MCF 10A (cell line): ENCODE measurements at places on chromosomes 6 and 20. TPM values are rescaled to one million over a fixed set of nuclear protein-coding genes. Genes with fewer than 3 reads are reported as not detected.

GRCh38 chr6:16420715-16421461, 182.5 kb downstream of the GMPR start:
- DNase-seq = no peak

- DNase-seq = no peak
Measured at GRCh38 chr6:158330016-158330415, 17.8 kb downstream of the TULP4 start.

- no peak for DNase-seq
Measured at GRCh38 chr6:169142538-169142844, 111.2 kb downstream of the THBS2 start.

DNA sequence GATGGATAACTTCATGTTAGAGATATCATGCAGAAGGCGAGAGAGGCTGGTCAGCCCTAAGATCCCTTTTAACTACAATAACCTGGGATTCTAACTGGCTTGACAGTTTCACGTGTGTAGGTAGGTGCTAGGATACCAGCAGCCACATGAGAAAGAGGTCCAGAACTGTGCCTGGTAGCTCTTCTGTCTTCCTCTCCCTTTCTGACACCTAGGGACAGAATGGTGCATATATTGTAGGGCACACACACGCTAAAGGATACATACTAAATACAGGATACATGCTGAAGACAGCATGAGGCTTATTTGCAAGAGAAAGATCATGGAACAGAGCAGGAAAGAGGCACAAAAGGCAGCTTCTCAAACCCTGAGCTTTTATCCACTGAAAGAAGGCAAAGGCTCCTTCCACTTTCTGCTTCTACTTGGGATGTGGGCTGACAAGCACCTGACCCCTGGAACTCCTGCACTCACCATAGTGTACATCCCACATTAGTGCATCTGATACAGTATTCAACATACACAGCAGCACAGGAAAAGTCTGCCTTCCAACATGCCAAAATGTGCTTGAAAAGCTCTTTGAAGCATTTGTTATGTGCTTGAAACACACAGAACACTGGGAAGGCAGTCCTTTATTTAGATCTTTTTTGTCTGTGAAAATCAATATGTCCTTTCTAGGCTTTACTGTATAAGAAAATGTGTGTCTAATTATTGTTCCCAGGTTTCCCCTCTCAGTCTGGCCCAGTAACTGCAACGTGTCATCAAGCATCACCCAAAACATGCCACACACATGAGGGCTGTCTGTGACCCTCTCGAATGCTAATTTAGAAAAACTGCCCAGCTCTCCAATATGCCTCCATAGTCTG, 3.2 kb downstream of the SLC22A23 start:
- DNase-seq = no peak

- no peak for DNase-seq
Measured at GRCh38 chr6:107416145-107416544, 43.2 kb downstream of the PDSS2 start.

DNA sequence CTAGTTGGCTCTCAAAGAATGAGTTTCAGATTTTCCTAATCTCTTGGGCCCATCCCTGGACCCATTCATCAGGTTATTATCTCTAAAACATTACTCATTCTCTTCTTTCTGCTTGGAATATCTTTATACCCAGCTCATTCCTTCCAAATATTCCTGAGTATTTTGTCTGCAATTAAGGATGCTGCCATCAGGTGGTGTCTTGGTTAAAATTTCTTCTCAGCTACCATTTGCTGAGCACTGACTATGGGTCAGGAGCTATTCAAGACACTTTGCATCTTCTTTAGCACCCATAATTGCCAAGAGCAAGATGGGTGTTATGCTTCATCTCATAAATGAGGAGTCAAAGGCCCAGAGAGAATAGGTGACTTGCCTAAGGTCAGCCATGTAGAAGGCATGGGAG, 8.4 kb downstream of the SUN5 start:
- DNase-seq = no peak

GRCh38 chr6:52300489-52300931, 16.0 kb upstream of the MCM3 start:
- no peak for DNase-seq

DNA sequence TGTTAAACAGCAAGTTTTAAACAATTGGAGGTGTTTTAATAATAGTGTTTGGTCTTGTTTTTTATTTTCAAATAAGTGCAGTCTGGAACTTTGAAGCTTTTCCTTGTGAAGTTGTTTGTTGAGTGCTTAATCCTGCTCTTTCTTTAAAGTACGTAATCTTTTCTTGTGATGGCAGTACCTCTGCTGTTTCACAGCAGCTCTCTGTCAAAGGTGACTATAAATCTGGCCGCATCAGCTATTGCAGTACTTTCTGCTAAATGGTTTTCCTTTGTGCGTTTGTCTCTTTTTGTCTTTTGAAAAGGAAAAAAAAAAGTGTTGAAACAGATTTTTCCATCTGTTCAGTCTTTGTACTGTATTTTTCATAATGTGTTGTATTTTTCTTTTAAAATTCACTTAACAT, 12.7 kb downstream of the STXBP5 start:
- no peak for DNase-seq

DNA sequence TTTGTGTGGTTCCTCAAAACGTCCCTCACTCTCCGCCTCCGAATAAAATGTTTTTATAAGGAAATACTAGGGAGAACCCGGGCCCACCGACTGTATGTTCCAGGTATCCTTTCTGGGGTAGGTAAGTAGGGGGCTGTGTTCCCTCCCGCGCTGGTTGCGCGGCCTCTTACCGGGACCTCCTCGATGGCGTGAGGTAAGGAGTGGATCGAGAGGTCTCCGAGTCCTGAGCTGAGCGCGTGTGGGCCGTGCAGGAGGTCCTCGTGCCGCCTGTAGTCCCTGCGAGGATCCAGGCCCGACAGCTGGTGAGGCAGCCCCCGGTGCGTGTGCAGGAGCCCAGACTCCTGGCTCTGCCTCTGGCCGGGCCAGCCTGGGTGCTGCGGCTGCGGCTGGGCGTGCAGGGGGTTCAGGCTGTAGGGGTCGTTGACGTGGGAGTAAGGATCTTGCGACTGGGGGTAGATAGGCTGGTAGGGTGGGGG, 5.1 kb downstream of the TFAP2A start:
- peak; percentile 42 for DNase-seq

DNA sequence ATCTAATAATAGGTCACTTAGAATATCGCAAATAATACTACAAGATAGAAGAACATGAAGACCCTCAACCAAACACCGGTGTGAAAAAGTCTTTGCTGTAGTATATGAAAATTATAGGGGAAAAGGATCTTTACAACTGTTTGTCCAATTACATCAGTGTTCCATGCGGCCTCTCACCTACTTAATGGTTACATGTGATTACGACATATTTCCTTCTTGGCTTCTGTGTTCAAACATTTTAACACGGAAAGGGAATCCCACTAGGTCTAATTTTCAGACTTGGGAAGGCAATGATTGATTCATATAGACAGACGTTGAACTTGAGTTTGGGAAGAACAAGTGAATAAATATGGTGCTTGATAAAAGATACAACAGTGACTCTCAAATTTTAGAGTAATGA, 273.4 kb downstream of the KIF16B start:
- peak; percentile 26 for DNase-seq

DNA sequence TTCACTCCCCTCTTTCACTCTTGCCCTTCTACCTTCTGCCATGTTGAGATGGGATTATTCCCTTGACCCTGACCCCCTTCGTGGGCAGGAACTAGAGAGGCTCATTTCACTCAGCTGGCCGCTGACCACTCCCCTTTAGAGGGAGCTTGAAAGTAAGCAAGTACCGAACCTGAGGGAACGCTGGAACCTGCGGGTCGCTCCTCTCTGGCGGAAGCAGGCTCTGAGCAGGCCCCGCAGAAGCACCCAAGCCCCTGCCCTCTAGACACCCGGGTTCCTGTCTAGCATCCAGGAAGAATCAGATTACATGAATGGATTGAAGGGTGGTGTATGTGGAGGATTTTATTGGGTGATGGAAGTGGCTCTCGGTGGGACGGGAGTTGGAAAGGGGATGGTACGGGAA, 11.9 kb upstream of the MYCT1 start:
- DNase-seq = no peak

DNA sequence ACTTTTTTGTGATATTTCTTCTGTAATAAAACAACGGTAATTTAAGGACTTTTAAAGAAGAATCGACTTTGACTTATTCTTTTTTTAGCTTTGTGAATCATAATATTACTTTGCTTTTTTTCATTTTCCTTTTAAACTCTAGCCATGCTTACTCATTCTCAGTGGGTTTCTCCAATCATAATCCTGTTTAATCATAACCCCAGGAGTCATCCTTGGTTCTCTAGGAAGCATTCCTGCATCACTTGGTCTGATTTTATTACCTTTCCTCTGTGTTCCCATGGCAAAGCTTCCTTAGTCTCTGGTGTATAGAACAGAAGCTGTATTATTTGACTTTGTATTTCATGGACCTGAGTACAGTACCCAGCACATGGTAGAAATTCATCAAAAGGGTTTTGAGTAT, 223.5 kb downstream of the CDKAL1 start:
- DNase-seq = no peak

DNA sequence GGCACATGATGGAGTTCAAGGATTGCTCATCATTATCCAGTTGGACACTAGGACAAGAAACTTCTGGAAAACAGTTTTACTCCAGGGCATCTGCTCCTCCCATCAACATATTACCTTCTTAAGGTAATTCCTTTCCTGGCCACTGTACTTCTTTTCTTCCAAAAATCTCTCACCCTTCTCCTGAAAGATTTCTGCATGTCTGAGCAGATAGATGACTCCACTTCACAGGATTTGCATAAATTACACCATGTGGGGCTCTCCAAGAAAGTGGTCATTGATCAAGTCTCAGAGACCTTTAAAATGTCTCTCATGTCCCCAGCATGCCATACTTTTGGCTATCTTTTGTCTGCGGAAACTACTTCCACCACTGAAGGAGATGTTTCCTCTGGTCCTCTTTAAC, 103.2 kb upstream of the TNFAIP3 start:
- DNase-seq = no peak

GRCh38 chr6:147389463-147389862, 119.0 kb upstream of the SAMD5 start:
- DNase-seq = no peak

GRCh38 chr6:90082847-90083246, 188.6 kb downstream of the GJA10 start:
- no peak for DNase-seq

DNA sequence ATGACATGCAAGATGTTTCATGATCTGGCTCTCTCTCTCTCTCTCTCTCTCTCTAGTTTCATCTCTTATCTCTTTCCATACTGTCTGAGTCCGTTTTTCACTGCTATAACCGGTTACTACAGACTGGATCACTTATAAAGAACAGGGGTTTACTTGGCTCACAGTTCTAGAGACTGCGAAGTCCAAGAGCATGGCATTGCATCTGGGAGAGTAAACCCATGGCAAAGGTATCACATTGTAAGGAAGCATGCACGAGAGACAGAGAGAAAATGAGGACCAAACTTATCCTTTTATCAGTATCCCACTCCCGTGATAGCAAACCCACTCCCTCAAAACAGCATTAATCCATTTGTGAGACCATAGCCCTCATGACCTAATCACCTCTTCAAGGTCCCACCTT, 7.2 kb upstream of the AGPAT4 start:
- DNase-seq = no peak

DNA sequence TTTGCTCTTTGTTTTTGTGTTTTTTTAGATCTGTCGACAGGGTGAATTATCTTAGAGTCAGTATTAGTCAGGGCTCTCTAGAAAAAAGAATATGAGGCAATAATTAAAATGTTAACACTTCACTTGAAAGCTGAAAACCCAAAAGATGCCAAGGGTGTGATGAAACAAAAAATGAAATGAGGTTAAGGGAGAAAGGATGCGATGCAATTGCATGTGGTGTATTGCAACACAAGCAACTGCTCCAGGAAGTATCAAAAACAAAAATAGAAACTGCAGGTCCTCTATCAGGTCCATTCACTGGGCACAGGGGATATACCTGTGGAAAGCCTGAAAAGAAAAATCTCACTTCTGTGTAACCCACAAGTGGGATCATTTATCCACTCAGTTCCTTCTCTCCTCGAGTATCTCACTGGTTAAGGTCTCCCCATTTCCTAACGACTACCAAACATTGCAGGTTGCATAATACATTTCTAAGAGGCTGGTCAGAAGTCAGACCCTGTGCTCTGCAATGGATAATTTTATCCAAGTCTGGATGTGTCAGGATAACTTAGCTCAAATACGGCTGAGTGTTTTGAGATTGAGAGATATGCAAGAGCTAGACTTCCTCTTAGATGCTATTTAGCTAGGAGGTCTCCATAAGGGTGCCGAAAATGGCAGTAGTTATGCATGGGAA, 257.7 kb upstream of the GJE1 start:
- peak; percentile 75 for DNase-seq

DNA sequence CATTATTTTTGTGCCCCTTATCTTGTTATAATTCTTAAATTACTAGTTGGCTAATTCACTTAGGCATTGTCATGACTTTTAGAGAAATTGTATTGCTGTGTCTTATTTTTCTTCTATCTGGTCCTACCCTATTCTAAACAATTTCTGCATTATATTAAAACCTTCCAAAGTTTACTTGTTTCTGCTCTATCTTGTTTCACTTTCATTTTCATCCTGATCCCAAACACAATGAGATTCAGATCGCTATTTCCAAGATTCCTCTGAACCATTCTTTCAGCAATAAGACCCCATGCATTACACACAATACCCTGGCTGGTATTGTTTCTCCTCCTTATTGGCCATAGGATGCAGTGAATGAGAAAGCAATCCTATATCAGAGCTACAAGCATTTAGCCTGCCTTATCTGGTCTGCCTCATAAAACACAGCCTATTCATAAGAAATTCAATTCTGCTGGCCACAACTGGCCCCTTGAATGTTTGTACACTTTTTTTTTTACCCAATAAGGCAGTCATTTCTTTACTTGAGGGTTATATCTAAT, 69.9 kb upstream of the POU3F2 start:
- DNase-seq = no peak

DNA sequence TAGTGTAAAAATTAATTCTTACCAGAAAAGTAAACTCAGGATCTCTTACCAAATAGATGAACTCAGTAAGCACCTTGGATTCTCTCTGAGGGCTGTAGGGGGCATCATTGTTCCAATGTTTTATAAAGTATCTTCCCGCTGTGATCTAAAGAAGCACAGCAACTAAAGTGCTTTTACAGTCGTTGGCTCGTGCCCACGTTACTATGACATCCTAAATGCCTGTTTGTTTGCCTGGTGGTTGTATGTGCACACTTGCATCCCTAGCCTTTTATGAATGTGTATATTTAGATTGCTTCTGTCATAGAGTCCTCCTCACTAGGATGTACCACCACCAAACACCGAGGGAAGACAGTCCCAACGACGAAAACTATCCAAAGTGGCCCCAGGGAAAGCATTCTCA, 34.5 kb downstream of the SLX4IP start:
- DNase-seq = peak; percentile 81

KIF25 gene
- total RNA-seq = not detected in 2 replicates

CGAS gene
- total RNA-seq = 11.6 and 14.1 TPM in 2 replicates

ARMC2 gene
- 1.6 and 3.2 TPM in 2 replicates for total RNA-seq

CFAP206 gene
- 0.27 TPM in 1 of 2 replicates, not detected in the other for total RNA-seq

TENT5A gene
- total RNA-seq = 2.5 and 3.9 TPM in 2 replicates

LPIN3 gene
- 16.5 and 18.9 TPM in 2 replicates for total RNA-seq

PCMT1 gene
- 117 and 121 TPM in 2 replicates for total RNA-seq

KCNG1 gene
- 24.8 and 30.6 TPM in 2 replicates for total RNA-seq

RNF39 gene
- 2.3 and 3.6 TPM in 2 replicates for total RNA-seq

LAMA5 gene
- 266 and 292 TPM in 2 replicates for total RNA-seq

ZC2HC1B gene
- not detected in 2 replicates for total RNA-seq
